Activated CD4-positive, alpha-beta T cell treated with anti-CD3 and anti-CD28 coated beads, Interleukin-2, amount 50 U/mL, for 4 hours (primary cell): ENCODE measurements at places on chromosomes 12 and 14.

GRCh38 chr14:74821267-74821915, 54.6 kb downstream of the PROX2 start:
- no peak for DNase-seq

DNA sequence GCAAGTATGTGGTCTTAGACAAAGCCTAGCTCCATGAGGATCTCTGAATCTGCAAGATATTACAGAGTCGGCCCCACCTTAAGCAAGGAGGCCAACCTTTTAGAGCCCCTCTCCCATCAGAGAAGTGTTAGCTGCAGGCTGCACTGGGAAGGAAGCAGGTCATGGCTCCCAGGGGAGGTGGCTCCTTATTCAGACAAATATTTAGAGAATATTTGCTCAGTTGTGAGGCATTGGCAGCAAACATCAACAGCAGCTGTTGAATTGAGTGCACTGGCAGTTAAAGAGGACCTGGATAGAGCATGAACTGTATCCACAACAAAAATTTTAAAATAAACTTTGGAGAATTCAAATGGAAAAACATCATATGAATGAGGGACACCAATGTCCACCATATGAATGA, 44.7 kb downstream of the FSCB start:
- DNase-seq: no peak

GRCh38 chr12:470133-470532, 10.4 kb downstream of the B4GALNT3 start:
- no peak for DNase-seq

- no peak for DNase-seq
Observed at GRCh38 chr14:32492457-32492856, 163.4 kb downstream of the AKAP6 start.

GRCh38 chr12:43226151-43226550, 325.9 kb downstream of the ADAMTS20 start:
- no peak for DNase-seq

- DNase-seq: no peak
Observed at GRCh38 chr14:58026219-58026618, 125.8 kb downstream of the ARMH4 start.

DNA sequence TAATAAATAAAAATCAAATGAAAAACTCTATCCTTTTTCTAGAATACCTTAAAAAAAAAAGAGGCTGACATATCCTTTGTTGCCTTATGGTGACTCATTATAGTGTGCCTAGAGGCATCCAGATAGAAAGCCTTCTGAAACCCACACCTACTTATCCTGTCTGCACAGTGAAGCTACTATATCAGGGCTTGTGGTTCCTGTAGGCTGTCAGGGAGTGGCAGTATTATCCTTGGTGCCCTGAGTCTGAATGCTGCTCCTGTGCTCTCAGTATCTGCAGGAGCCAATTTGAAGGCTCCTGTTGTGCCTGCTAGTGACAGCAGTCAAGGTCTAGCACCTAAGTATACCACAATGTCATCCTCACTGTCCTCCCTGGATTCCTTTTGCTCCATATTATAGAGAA, 168.4 kb upstream of the AVPR1A start:
- no peak for DNase-seq

- no peak for DNase-seq
Observed at GRCh38 chr14:77103951-77104350, 5.9 kb downstream of the CIPC start.

- no peak for DNase-seq
Observed at GRCh38 chr12:38156497-38157245, 159.9 kb upstream of the ALG10B start.

GRCh38 chr12:44031472-44032185, 195.7 kb downstream of the TMEM117 start:
- no peak for DNase-seq

DNA sequence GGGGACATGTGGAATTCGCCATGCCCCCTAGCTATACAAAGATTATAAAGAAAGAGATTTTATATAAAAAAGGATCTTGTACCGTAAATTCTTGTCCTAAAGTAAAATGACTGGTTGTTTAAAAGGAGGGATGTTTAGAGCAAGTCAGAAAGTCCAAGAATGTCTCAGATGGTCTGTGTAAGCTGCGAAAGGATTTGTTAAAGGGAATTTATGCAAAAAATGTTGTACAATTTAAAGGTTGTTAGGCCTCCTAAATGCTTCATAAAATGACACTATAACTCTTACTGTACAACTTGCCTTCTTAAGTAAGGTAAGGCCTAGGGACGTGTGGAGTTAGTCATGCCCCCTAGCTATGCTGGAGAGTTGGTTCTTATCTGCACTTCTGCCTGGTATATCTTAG, 237.6 kb downstream of the KCNH5 start:
- no peak for DNase-seq

GRCh38 chr12:583251-583869, 79.9 kb downstream of the NINJ2 start:
- no peak for DNase-seq

DNA sequence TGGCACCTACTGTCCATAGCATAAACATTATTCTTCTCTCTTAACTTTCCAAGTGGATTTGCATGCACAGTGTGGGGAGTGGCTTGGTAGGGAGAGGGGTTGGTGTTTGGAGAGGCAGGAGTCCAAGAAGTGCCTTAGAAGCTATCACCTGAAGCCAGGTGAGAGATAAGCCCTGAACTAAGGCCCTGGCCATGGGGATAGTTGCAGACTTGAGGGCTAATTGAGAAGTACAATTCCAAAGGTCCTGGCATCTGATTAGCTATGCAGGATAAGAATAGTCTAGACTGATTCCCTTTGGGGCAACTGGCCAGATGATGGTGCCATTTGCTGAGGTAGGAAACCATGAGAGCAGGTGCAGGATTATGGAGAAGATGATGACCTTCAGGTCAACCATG, 2.0 kb upstream of the PCK2 start:
- DNase-seq: no peak

DNA sequence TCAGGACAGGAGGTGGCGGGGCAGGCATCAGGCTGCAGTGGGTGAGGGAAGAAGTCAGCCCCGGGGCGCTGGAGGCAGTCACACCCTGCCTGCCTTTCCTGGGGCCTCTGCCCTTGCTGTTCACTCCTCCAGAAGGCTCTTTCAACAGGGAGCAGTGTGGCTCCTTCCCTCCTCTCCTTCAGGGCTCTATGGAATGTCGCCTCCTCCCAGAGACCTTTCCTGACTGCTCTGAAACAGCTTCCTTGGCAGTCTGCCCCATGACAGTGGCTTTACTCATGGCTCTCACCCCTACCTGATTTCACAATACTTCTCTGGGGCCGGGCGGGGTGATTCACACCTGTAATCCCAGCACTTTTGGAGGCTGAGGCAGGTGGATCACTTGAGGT, 7.1 kb downstream of the RHOF start:
- peak; percentile 36 for DNase-seq

DNA sequence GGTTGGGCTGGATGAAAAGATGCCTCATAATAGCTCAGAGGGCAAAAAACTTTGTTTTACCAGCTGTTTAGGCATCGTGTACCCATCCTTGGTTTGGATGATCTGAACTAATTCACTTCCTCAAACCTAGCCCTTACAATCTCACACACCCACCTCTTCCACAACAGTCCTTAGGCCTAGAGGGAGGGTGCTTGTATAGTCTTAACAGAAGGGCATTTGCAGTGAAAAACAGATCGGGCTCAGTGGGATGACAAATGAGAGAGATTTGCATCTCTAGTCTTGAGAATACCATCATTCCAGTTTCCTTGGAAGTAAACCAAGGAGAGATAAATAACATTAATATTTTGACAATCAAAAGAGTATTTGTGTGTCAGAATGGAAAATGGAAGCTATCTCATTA, 11.0 kb downstream of the SLCO1A2 start:
- no peak for DNase-seq

- no peak for DNase-seq
Observed at GRCh38 chr12:48183876-48184548, 568 bp downstream of the CCDC184 start.

- no peak for DNase-seq
Observed at GRCh38 chr12:115261691-115262398, 577.9 kb upstream of the TBX3 start.

GRCh38 chr12:1933342-1934051, 15.0 kb upstream of the CACNA2D4 start:
- DNase-seq: no peak

GRCh38 chr14:99552572-99553216, 51.3 kb downstream of the CCDC85C start:
- DNase-seq: no peak

- no peak for DNase-seq
Observed at GRCh38 chr14:91523972-91524371, 13.9 kb upstream of the PPP4R3A start.

- no peak for DNase-seq
Observed at GRCh38 chr12:126895951-126896913, 1370.7 kb upstream of the TMEM132C start.

DNA sequence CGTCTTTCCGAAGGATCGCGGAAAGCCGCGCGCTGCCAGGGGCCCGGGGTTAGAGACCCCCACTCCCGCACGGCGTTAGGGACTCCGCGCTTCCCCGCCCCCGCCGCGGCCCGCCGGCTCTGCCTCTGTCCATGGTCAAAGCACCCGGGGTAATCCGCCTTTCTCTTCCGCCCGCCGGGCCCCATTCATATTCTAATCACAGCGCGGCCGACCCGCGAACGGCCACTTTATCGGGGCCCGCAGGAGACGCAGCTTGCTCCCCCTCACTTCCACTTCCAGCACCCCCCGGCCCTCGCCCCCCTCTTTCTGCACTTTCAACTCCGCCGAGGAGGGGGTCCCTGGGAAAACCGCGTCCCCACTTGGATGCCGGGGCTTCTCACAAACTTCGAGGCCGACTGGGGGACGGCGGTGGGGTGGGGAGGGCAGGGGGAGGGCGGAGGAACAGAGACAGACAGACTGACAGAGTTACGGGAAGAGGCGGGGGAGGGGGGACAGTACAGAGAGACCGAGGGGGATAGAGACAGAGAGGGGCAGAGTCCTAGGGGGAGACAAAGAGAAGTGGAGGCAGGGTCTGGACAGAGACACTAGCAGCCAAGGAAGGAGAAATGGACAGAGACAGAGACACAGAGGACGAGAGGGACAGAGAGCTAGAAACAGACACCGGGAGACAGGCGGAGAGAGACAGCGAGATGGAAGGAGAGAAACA, 1.1 kb upstream of the RFX4 start:
- no peak for DNase-seq

DNA sequence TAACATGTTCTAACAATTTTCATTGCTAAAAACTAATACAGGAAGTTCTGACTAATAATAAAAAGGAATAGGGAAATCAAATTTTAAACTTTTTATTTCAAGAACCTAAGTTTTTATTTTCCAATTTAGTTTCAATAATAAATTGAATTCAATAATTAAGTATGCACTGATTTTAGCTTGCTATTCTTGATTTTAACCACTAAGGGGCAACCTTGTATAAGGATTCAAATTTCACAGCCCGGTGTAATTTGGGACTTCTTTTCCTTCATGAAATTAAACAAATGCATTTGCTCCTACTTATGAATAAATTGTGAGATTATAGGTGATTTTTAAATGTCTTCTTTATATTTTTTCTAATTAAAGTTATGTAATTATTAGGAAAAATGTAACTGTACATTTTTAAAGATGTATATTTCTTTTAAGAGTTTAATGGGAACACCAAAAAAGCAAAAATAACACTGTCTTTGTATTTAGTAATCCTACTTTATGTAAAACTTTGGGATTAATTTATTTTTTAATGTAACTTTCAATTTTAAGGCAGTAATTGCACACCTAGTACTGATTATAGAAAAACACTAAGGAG, 241.4 kb upstream of the PDZRN4 start:
- no peak for DNase-seq

GRCh38 chr12:26162905-26163304, 32.5 kb upstream of the SSPN start:
- DNase-seq: no peak

GRCh38 chr12:111519083-111519482, 80.0 kb downstream of the ATXN2 start:
- DNase-seq: no peak

GRCh38 chr12:94111302-94111701, 37.1 kb upstream of the PLXNC1 start:
- DNase-seq: no peak

- DNase-seq: peak; percentile 24
Observed at GRCh38 chr12:67161322-67161918, 107.7 kb upstream of the CAND1 start.
